ENCODE measurements at places on chromosomes 1 and 21. TPM values are rescaled to one million over a fixed set of nuclear protein-coding genes. Genes with fewer than 3 reads are reported as not detected.

GRCh38 chr1:157369808-157370521 is 182.3 kb downstream of the FCRL5 start:
- H3K36me3 ChIP-seq: no peaks in the 10 kb centered on the region
- no peak overlapping the region for H3K27ac ChIP-seq
- H3K4me1 ChIP-seq: no peaks in the 10 kb centered on the region
- no peak for DNase-seq
- no peak overlapping the region for H3K4me3 ChIP-seq
- H3K27me3 ChIP-seq: no peaks in the 10 kb centered on the region

DNA sequence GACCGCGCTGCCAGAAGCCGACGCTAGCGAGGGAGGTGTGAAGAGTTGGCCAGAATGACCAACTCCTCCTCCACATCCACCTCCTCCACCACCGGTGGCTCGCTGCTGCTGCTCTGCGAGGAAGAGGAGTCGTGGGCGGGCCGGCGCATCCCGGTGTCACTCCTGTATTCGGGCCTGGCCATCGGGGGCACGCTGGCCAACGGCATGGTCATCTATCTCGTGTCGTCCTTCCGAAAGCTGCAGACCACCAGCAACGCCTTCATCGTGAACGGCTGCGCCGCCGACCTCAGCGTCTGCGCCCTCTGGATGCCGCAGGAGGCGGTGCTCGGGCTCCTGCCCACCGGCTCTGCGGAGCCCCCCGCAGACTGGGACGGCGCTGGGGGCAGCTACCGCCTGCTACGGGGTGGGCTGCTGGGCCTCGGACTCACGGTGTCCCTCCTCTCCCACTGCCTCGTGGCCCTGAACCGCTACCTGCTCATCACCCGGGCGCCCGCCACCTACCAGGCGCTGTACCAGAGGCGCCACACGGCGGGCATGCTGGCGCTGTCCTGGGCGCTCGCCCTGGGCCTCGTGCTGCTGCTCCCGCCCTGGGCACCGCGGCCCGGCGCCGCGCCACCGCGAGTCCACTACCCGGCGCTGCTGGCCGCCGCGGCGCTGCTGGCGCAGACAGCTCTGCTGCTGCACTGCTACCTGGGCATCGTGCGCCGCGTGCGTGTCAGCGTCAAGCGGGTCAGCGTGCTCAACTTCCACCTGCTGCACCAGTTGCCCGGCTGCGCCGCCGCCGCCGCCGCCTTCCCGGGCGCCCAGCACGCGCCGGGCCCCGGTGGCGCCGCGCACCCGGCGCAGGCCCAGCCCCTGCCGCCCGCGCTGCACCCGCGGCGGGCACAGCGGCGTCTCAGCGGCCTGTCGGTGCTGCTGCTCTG is 1.2 kb downstream of the GPR88 start:
- peaks cover 11% of the 10 kb centered on the region for H3K27me3 ChIP-seq
- peak overlapping the region; percentile 63 for H3K4me3 ChIP-seq
- H3K36me3 ChIP-seq: no peaks in the 10 kb centered on the region
- peaks cover 7% of the 10 kb centered on the region for H3K4me1 ChIP-seq
- H3K27ac ChIP-seq: no peak overlapping the region
- no peak for DNase-seq

DNA sequence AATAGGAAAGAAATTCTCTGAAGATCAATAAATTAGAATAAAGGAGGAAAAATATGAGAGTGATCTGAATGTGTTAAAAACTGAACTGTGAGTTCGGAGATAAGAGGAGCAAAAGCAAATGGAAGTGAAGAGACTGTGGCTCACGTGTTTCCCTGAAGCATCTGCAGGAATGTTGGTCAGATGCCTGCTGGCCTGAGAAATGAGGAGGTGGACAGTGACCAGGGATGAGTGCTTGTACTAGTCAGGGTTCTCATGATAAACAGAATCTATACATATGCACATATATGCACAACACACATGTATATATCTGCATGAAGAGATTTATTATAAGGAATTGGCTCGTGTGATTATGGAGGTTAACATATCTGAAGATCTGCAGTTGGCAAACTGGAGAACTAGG is 103.4 kb upstream of the TIAM1 start:
- no peak overlapping the region for H3K4me3 ChIP-seq
- H3K27me3 ChIP-seq: no peaks in the 10 kb centered on the region
- H3K4me1 ChIP-seq: no peaks in the 10 kb centered on the region

DNA sequence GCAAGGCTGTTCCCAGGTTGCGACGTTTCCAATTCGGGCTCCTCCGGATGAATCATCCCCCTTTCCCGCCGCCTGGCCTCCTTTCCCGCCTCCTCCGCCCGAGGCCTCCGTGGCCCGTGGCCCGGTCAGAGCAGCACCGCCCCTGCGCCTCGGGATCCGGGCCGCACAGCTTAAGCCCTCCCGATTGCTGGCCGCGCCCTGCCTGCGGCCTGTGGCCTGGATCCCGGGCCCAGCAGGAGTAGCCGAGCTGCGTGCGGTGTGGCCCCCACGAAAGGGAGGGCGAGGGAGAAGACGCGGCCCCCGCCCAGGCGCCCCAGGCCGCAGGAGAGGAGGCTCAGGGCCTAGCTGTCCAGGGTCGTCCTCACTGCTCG is 1.0 kb downstream of the TMEM200B start:
- peaks cover 11% of the 10 kb centered on the region for H3K36me3 ChIP-seq
- peak overlapping the region; percentile 77 for H3K4me3 ChIP-seq
- H3K4me1 ChIP-seq: peaks cover 6% of the 10 kb centered on the region
- peak overlapping the region; percentile 63 for H3K27ac ChIP-seq
- peaks cover 50% of the 10 kb centered on the region for H3K27me3 ChIP-seq

- peak; percentile 83 for DNase-seq
- no peaks in the 10 kb centered on the region for H3K27me3 ChIP-seq
- peak overlapping the region; percentile 49 for H3K4me3 ChIP-seq
Measured at GRCh38 chr1:33334081-33334552, 13.2 kb upstream of the A3GALT2 start.

GRCh38 chr1:88275259-88275862 is 408.7 kb upstream of the PKN2 start:
- H3K36me3 ChIP-seq: no peaks in the 10 kb centered on the region
- no peak overlapping the region for H3K27ac ChIP-seq
- no peaks in the 10 kb centered on the region for H3K27me3 ChIP-seq
- no peak overlapping the region for H3K4me3 ChIP-seq
- no peaks in the 10 kb centered on the region for H3K4me1 ChIP-seq
- DNase-seq: no peak

DNA sequence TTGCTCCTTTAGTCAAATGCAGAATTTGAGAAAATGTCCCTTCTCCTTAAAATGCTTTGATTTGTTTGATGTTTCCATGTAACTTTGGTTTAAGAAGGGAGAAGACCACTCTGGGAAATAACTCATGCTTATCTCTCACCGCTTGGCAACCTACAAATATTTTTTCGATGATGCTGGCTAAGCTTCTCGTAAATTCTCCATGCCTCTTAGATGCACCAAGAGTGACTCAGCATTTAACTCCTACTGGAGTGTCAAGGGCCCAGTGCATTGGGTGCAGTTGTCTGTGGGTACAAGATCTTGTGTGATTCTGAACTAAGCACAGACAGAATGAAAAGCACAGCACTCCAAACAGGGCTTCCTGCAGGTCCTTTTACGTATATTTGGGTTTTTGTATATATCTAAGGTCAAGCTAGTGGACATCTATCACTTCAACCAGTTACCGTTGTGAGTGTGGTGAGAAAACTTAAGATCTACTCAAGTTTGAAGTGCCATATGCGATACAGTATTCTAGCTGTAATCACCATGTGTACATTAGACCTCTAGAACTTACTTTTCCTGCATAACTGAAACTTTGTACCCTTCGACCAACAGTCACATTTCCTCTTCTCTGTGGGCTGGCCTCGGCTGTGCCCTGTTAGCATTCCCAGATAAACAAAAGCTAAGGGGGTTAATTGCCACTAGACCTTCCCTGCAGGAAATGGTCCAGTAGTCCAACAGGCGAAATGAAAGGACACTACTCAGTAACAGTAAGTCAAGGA is 55.8 kb downstream of the COL18A1 start:
- no peak overlapping the region for H3K4me3 ChIP-seq
- H3K4me1 ChIP-seq: no peaks in the 10 kb centered on the region
- no peak overlapping the region for H3K27ac ChIP-seq
- H3K36me3 ChIP-seq: no peaks in the 10 kb centered on the region
- no peak for DNase-seq

GRCh38 chr1:119790451-119791198 is 20.6 kb downstream of the REG4 start:
- H3K36me3 ChIP-seq: no peaks in the 10 kb centered on the region
- H3K27me3 ChIP-seq: no peaks in the 10 kb centered on the region
- DNase-seq: no peak
- H3K4me3 ChIP-seq: no peak overlapping the region

DNA sequence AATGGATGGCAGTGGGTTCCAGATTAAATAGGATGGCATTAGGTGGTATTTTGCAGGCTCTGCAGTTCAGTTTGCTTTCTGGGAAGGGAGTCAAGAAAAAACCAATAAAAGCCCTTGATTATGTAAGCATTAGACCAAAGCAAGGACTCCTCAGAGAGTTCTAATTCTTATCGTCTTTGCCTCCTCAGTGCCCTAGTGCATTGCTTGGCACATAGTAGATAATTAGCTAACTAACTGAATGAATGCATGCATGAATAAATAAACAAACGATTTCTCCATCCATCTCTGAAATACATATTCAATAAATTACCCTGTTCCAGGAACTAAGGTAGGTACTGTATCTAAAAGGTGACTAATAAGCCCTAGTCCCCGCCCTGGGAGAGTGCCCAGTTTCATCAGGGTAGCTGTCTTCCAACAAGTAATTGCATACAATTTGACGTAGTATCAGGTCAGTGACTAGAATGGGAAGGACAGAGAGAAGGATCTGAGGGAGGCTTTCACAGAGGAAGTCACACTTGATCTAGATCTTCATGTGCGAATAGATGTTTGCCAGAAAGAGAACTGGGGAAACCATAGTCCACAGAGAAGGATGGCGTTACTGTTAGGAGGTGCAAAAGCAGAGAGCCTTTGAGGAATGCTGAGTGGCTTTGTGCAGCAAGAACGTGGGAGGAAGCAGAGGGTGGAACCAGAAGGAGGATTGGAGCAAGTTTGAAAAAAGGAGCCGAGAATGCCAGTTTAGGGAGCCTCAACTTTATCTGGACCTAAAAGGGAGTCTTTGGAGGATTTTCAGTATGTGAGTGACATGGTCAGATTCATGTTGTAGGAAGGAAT is 111.4 kb downstream of the TBX19 start:
- H3K27ac ChIP-seq: no peak overlapping the region
- DNase-seq: no peak
- H3K27me3 ChIP-seq: no peaks in the 10 kb centered on the region
- no peaks in the 10 kb centered on the region for H3K36me3 ChIP-seq

DNA sequence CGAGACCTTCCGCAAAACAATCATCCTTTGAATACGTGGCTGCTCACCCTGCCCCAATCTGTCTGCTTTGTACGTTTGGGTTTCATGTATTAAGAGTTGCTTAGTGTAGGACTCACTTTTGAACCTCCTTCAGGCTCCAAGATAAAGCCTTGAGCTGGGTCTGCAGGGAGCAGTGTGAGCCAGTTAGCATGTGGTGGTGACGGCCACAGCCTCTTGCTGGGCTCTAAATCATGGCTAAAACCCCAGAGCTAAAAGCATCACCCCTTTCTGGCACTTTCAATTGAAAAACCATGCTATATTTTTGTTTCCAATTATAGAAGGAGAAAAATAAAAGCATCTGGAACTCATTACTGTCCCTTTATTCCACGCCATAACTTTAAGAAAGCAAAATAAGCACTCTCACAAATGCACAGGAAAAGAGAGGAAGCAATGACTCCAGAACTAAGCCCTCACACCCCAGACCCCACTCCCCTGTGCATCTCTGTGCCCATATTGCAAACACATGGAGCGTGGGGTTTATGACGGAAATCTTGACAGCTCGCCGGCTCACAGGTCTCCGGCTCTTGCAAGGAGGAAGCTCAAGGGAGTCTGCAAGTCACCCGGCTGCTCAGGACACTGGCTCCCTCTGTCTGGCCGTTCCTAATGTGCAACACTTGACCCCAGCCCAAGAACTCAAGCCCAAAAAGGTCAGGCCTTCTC is 135.5 kb downstream of the MIS18A start:
- H3K36me3 ChIP-seq: no peaks in the 10 kb centered on the region
- H3K4me1 ChIP-seq: no peaks in the 10 kb centered on the region
- no peak overlapping the region for H3K4me3 ChIP-seq

DNA sequence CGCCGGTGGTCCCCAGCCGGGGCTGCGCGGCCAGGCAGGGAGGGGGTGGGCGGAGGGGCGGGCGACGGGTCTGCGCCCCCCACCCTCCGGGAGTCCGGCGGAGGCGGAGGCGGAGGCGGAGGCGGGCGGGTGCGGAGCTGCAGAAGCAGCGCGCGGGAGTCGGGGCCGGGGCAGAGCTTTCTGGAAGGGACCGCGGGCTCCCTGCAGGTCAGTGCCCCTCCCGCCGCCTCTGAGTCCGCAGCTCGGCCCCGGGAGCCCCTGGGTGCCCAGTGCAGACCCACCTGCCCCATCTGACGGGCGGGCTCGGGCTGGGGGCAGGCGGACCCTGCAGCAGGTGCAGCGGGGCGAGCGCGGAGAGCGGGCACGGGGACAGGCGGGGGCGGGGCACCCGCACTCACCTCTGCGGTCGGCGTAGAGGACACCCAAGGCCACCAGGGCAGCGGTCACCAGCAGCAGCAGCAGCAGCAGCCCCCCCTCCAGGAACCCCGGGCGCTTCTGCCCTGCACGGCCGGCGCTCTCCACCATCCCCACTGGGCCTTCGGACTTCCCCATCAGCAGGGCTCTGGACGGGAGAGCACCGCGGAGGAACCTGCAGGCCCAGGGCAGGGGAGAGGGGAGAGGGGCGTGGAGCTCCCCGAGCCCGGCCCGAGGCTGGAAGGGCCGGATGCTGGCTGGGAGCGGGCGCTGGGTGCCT is 3.7 kb downstream of the MMEL1 start:
- H3K4me3 ChIP-seq: no peak overlapping the region
- no peaks in the 10 kb centered on the region for H3K4me1 ChIP-seq
- no peaks in the 10 kb centered on the region for H3K36me3 ChIP-seq
- no peak for DNase-seq
- H3K27ac ChIP-seq: no peak overlapping the region
- no peaks in the 10 kb centered on the region for H3K27me3 ChIP-seq

The S100A9 gene
- total RNA-seq: 51.1 TPM

The ZSWIM5 gene
- 0.50 TPM for total RNA-seq

The PLA2G4A gene
- 0.71 TPM for total RNA-seq

The ANKRD65 gene
- 0.77 TPM for total RNA-seq
